Activated CD4-positive, alpha-beta T cell treated with anti-CD3 and anti-CD28 coated beads, Interleukin-2, amount 50 U/mL, for 48 hours (primary cell): ENCODE measurements at places on chromosomes 16 and 17.

GRCh38 chr17:45338023-45338781, 21.4 kb upstream of the MAP3K14 start:
- DNase-seq, result no peak

DNA sequence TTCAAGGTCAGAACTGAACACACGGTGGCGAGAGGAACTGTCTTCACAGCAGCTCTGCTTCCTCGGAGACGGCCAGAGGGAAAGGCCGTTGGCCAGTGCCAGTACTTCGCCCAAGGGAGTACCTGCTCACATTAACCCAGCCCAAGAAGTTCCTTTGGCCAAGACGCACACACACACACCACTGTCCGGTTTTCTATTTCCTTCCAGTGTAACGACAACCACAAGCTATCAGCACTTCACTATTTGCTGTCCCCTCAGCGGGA, 744 bp upstream of the GGNBP2 start:
- DNase-seq, result peak; percentile 29

GRCh38 chr16:89135971-89136765, 35.4 kb upstream of the CDH15 start:
- no peak for DNase-seq

DNA sequence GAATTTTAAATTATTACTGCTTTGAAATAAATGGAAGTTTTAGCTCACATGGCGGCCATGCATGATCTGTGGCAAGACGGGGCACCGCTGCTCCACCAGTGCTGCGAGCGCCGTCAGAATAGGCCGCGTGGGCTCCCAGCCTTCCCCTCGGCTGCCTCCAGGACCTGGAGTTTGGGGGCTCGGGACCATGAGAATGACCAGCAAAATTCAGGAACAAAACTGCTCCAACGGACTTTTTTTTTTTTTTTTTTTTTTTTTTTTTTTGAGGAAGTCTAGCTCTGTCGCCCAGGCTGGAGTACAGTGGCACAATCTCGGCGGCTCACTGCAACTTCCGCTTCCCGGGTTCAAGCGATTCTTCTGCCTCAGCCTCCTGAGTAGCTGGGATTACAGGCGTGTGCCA, 38.3 kb upstream of the AKAP1 start:
- DNase-seq, result no peak

DNA sequence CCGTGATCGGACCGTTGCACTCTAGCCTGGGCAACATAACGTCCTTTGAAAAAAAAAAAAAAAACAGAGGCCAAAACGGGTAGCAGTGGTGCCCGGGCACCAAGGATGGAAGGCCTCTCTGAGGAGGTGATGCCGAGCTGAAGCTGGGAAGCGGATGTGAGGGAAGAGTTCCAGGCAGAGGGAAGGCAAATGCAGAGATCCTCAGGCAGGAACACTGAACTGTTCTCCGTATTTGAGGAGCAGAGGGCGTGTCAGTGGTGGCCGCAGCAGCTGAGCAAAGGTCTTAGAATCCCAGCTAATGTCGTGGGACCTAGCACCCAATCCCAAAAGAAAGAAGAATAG, 656 bp upstream of the KCTD13 start:
- no peak for DNase-seq

GRCh38 chr16:1431497-1432270, 806 bp downstream of the PERCC1 start:
- DNase-seq, result no peak

DNA sequence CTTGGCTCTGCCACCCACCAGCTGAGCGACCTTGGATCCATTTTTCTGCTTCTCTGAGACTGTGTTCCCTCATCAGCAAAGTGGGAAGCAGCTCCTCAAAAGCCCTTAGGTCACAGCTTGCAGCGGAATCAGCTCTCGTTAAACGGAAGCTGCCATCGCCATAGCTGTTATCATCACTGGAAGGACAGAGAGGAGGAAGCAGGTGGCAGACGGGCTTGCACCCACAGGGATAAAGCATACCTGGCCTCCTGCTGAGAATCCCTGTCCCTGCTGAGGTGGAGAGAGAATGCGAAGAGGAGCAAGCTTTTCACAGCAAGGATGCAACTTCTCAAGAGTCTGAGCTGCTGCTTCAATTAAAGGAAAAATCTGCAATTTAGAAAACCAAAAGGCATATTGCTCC, 106.6 kb downstream of the CLEC16A start:
- DNase-seq, result no peak

- DNase-seq, result peak; percentile 5
These were observed 914.9 kb downstream of the KCNJ2 start for GRCh38 chr17:71084219-71084618.

GRCh38 chr16:4933871-4934395, 3.0 kb downstream of the PPL start:
- no peak for DNase-seq

DNA sequence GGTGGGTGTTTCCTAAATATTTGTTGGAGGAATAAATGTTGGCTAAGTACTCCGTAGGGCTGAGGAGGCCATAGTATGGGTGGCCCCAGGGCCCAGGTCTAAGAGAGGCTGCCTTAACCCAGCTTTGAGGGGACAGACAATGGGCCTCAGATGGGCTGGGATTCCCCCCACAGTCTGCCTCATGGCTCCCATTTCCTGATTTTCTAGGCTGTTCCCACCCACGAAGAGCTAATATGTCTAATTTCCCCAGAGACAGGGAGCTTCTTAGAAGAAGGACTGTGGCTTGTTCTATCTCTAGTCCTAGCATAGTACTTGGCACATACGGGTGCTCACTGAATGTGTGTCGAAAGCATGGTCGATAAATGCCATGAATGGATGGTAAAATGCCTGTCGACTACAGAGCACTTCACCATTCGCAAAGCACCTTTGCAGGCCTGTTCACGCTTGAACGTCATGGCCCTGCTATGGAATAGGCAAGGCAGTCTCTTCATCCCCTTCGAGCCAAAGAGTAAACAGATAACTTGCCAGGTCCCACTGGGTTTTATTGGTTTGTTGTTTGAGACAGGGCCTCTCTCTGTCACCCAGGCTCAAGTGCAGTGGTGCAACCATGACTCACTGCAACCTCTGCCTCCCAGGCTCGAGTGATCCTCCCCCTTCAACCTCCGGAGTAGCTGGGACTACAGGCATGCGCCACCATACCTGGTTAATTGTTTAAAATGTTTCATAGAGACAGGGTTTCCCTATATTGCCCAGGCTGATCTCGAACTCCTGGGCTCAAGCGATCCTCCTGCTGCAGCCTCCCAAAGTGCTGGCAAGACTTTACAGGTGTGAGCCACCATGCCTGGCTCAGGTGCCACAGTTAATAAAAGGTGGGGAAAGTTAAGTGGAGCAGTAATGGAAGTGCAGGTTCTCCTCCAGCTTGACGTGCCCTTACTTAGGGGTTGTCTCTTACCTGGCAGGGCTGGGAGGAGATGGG, 9.7 kb downstream of the CHAD start:
- no peak for DNase-seq
